ENCODE measurements at places on chromosomes 7 and 10.

- H3K4me1 ChIP-seq: no peaks in the 10 kb centered on the region
- DNase-seq: no peak
- H3K4me3 ChIP-seq: no peak overlapping the region
- no peaks in the 10 kb centered on the region for H3K27me3 ChIP-seq
- no peak overlapping the region for H3K27ac ChIP-seq
Observed at GRCh38 chr7:27992755-27993493, 187.7 kb downstream of the JAZF1 start.

- no peak overlapping the region for H3K4me3 ChIP-seq
- H3K27me3 ChIP-seq: no peaks in the 10 kb centered on the region
- H3K36me3 ChIP-seq: 0 out of 2 replicates have a peak, but pooled peaks cover 4% of the 10 kb centered on the region
- H3K4me1 ChIP-seq: no peaks in the 10 kb centered on the region
- H3K27ac ChIP-seq: no peak overlapping the region
- peak; percentile 14 for DNase-seq
Observed at GRCh38 chr10:79093658-79094411, 25.1 kb downstream of the ZMIZ1 start.

GRCh38 chr10:30581779-30582380, 47.7 kb downstream of the LYZL2 start:
- H3K27ac ChIP-seq: no peak overlapping the region
- no peak overlapping the region for H3K4me3 ChIP-seq
- peak; percentile 35 for DNase-seq
- H3K27me3 ChIP-seq: peaks cover 7% of the 10 kb centered on the region

DNA sequence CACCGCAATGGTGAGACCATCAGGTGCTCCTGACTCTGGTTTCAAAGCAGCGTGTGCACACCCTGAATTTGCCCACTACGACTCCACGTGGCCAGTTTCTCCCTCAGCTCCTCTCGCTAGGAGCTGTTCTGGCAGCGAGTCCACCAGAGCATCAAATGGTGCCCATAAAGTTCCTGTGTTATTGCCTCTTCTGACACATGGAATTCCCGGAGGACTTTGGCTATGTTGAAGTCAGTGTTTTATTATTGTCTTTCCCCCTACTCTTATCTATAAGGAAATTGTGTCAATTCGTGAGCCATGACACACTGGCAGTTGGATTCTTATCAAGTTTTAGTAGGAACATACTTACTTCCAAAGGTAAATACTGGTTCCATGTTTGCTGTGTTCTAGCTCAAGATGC, 53.9 kb upstream of the NPVF start:
- H3K36me3 ChIP-seq: no peaks in the 10 kb centered on the region
- peaks cover 12% of the 10 kb centered on the region for H3K27me3 ChIP-seq
- H3K4me3 ChIP-seq: no peak overlapping the region
- H3K27ac ChIP-seq: no peak overlapping the region
- H3K4me1 ChIP-seq: no peaks in the 10 kb centered on the region
- DNase-seq: no peak

- no peaks in the 10 kb centered on the region for H3K36me3 ChIP-seq
- no peak overlapping the region for H3K4me3 ChIP-seq
- no peaks in the 10 kb centered on the region for H3K4me1 ChIP-seq
- DNase-seq: no peak
Observed at GRCh38 chr7:115647712-115648111, 382.9 kb downstream of the TFEC start.

GRCh38 chr7:5276611-5277010, 6.1 kb upstream of the SLC29A4 start:
- H3K36me3 ChIP-seq: no peaks in the 10 kb centered on the region
- H3K27me3 ChIP-seq: no peaks in the 10 kb centered on the region
- H3K4me3 ChIP-seq: no peak overlapping the region
- no peak overlapping the region for H3K27ac ChIP-seq

DNA sequence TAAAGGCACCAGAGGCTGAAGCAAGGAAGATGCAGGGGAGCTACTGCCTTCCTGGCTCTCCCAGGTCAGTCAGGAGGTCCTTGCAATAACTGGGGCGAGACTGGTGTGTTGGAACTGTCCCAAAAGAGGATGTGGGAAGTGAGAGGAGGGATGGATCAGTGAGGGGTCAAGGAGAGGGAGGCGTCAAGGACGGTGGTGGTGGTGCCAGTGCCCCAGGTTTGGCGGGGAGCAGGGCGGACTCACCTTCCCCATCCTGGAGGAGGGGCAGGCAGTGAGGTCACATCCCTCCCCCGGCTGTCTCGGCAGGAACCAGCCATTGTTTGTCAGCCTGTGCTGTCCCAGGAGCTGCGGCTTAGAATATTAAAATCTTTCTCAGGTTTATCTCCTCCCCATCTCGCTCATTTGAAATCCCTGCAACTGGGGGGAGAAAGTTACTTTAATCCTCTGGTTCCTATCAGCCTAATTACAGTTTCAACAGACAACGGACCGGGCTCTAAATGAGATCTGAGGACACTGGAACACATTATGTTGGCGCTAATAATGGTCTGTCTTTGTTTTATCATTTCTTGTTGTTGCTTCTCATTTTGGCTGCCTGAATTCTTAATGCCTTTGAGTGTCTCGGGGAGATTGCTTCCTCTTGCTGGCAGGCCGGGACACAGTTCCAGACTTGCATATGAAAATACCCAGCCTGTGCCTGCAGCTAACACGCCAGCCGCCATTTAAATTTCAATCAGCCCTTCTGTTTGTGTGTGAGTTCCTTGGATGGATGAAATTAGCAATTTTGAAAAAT, 387.5 kb downstream of the RPS24 start:
- no peaks in the 10 kb centered on the region for H3K27me3 ChIP-seq
- H3K4me3 ChIP-seq: no peak overlapping the region
- DNase-seq: no peak
- H3K36me3 ChIP-seq: no peaks in the 10 kb centered on the region
- no peaks in the 10 kb centered on the region for H3K4me1 ChIP-seq

- no peak overlapping the region for H3K27ac ChIP-seq
- H3K4me1 ChIP-seq: no peaks in the 10 kb centered on the region
- no peaks in the 10 kb centered on the region for H3K36me3 ChIP-seq
- H3K4me3 ChIP-seq: no peak overlapping the region
Observed at GRCh38 chr10:50512743-50513416, 110.9 kb downstream of the SGMS1 start.

Measured in DND-41 (cell line).